Cardiac atrium fibroblast (primary cell): ENCODE measurements at places on chromosomes 7 and 10. TPM values are rescaled to one million over a fixed set of nuclear protein-coding genes. Genes with fewer than 3 reads are reported as not detected.

SGPL1 gene
- total RNA-seq = 14.4 and 18.3 TPM in 2 replicates

MSMB gene
- total RNA-seq = not detected in 2 replicates

CALHM3 gene
- total RNA-seq = not detected in 2 replicates

ZNF736 gene
- 1.3 and 4.2 TPM in 2 replicates for total RNA-seq

PLCE1 gene
- total RNA-seq = 3.2 and 4.3 TPM in 2 replicates

MKRN1 gene
- total RNA-seq = 43.7 and 47.8 TPM in 2 replicates

HOXA2 gene
- total RNA-seq = not detected in 2 replicates
